ENCODE measurements at places on chromosomes 13 and 19.

GRCh38 chr19:4010808-4011110 lies 3.2 kb downstream of the PIAS4 start:
- no peak for DNase-seq

DNA sequence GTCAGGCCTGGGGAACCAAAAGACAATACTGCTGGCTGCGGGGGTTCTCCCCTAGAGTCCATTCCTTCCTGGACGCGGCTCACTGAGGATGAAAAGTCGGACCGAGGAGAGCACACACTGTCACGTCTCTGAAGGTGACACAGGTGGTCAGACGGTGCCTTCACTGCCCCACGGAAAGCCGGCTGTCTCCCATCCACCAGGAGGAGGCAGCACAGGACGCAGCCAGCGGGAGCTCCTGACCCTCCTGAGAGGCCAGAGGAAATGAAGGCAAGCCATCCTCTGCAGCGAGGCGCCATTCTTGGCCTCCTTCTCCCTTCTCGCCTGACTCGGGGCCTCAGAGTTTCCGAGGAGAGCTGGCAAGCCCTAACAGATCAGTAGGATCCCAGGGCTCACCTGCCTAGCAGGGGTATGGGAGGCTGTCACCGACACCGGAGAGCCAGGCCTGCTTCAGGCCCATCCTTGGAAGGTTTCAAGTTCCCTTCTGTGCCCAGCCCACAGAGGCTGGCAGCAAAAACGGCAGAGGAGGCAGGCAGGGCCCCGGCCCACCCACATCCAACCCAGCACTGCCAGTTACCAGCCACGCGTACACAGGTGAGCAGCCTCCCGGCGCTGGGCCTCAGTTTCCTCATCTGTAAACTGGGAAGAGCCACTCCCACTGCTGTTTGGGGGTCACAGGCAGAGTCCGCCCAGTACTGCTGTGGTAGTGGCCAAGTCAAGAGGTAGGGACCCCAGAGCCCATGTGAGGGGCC lies 4.5 kb downstream of the REXO1 start:
- DNase-seq, result peak; percentile 57

DNA sequence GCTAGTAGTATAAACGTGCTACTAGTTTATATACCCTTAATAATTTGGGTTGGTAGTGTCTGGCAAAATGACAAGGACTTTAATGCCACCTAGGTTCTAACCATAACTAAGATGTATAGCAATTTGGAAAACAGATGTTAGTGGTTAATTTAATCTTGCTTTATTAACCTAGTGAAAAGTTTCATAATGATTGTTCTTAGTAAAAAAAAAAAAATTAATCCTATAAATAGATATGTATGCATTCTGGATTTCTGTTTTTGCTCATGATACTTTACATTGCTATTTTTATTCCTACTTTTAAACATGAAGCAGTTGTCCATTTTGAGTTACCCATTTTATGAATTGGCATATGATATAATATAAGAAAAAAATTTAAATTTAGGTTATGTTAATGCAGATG lies 36.3 kb downstream of the DGKH start:
- DNase-seq, result no peak

DNA sequence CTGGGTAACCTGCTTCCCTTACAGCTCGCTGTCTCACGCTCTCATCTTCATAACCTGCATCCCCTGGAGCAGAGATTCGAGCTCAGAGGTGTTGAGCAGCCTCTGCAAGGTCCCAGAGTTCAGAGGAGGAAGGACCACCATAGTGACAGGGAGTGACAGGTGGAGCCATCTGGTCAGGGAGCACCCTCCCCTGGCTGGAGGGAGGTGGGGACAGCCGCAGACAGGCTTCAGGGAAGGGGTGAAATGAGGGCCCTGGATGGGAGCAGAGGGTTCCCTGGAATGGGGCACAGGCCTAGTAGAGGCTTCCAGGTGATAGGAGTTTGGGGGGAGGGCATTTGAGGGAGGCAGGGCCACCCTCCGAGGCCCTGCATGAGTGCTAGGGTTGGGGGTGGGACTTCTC lies 82.1 kb downstream of the ZNF429 start:
- DNase-seq, result no peak

- DNase-seq, result peak; percentile 75
Measured at GRCh38 chr19:4732680-4733114, 9.1 kb upstream of the DPP9 start.

All from dermis blood vessel endothelial cell (primary cell).